Cardiac atrium fibroblast (primary cell): ENCODE measurements at places on chromosomes 11 and 22. TPM values are rescaled to one million over a fixed set of nuclear protein-coding genes. Genes with fewer than 3 reads are reported as not detected.

The SYT9 gene
- total RNA-seq, result not detected in 2 replicates

The KRTAP5-7 gene
- total RNA-seq, result not detected in 2 replicates

The DDTL gene
- 0.16 TPM in 1 of 2 replicates, not detected in the other for total RNA-seq

The MS4A4A gene
- total RNA-seq, result not detected in 2 replicates

The VWCE gene
- 8.9 and 13.0 TPM in 2 replicates for total RNA-seq

The OR51F2 gene
- not detected in 2 replicates for total RNA-seq

The P2RY6 gene
- total RNA-seq, result 1.1 TPM in 1 of 2 replicates, not detected in the other

The OR8G5 gene
- total RNA-seq, result not detected in 2 replicates

The APOL4 gene
- total RNA-seq, result 0.32 TPM in 1 of 2 replicates, not detected in the other

The DEPDC7 gene
- total RNA-seq, result 1.3 and 1.9 TPM in 2 replicates

The SIPA1 gene
- total RNA-seq, result 8.3 and 10.7 TPM in 2 replicates

The CREB3L1 gene
- total RNA-seq, result 31.3 and 41.9 TPM in 2 replicates

The PNPLA3 gene
- total RNA-seq, result 0.18 and 1.5 TPM in 2 replicates

The SPI1 gene
- not detected in 2 replicates for total RNA-seq

The MUC2 gene
- not detected in 2 replicates for total RNA-seq

The SULT4A1 gene
- total RNA-seq, result 0.65 and 1.3 TPM in 2 replicates

The ACRV1 gene
- total RNA-seq, result not detected in 2 replicates

The RAG2 gene
- not detected in 2 replicates for total RNA-seq

The LINC01488 gene
- not detected in 2 replicates for total RNA-seq

The ABCG4 gene
- under 0.01 TPM in 1 of 2 replicates, not detected in the other for total RNA-seq

The OR10A2 gene
- not detected in 2 replicates for total RNA-seq

The PATE4 gene
- not detected in 2 replicates for total RNA-seq

The RASL10A gene
- total RNA-seq, result not detected in 2 replicates

The FOLR2 gene
- not detected in 2 replicates for total RNA-seq

The CRYBB2 gene
- total RNA-seq, result not detected in 2 replicates
